ENCODE measurements at places on chromosomes 2 and 18.
A peak's percentile ranks its signal among the peaks of the same experiment; 100 is the strongest.

- DNase-seq, result no peak
These were observed 26.3 kb downstream of the TUBB6 start for GRCh38 chr18:12334366-12334808.

DNA sequence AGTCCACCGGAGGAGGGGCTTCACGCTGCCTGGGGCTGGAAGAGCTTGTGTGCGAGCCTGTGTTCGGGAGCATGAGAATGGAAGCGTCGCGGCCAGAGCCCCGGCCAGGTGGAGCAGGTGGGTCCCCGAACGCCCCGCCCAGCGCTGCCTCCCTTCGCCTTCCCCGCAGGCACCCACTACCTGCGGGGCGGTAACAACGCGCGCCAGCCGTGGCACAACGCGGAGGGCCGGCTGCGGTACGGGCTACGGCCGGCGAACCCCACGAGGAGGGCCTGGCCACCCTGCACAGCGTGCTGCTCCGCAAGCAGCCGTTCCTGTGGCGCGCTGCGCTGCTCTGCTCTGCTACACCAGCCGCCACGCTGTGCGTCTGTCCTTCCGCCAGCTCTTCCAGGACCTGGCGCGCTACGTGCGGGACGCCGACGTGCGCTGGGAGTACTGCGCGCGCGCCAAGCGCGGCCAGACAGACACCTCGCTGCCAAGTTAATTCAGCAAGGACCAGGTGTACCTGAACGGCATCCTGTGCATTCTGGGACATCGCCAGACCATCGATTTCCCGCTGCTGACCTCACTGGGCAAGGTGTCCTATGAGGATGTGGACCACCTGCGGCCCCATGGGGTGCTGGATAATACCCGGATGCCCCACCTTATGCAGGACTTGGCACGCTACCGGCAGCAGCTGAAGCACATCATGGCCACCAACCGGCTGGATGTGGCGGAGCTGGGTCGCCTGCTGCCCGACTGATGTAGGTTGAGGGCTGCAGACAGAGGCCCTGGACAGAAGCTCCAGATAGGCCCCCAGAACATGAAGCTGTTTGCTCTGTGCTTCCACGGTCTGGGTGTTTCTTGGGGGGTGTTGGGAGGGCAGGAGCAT lies 200.6 kb downstream of the NAPG start:
- DNase-seq, result no peak

DNA sequence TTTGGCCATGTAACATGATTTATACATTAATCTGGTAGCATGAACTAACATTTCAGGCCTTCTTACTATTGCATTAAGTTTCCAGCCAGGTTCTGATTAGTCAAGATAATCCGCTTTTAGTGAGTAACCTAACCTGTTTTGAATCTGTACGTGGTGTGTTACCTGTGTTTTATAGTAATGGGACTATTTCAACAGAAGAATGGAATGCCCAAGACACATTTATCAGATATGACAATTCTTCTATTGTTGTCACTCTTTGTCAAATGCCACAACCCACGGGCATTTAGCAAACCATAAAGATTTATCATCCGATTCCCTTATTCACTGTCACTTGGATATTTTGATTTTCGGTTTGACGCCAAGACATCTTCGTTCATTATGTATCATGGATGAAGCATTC lies 117.9 kb downstream of the ETAA1 start:
- DNase-seq, result no peak

- DNase-seq, result no peak
These were observed 10.1 kb upstream of the SPRED2 start for GRCh38 chr2:65442420-65443020.

DNA sequence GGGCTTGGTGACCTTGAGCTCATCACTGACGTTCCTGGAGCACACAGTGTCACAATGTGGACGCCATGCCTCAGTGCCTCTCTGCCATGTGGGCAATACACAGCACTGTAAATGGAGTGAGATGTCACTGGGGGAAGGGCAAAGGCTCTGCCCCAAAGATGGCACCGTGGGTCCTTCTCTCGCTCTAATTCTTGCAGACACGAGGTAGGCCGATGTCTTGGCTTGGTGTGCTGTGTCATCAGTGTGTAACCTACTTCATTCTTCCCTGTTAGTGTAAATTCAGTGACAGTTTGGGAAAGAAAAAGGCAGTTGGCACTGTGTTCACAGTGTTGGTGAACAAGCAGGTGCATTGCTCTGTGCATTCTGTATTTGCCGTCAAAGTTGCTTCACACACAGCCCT lies 309.3 kb upstream of the MYT1L start:
- DNase-seq, result no peak

DNA sequence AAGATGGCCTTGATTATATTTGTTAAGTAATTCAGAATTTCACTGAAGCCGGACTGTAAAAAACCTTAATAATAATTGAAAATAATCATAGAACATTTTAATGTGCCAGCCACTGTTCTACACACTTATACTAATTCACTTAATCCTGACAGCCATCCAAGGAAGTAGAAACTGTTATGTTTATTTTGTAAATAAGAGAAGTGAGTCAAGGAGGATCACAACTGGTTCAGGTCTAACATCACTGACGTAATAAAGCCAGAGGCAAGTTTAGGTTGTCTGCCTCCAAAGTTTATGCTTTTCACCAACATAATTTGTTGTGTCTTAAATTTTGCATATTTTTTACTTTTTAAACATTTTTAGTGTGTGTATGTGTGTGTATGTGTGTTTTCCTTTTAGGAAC lies 436.1 kb downstream of the LRRTM4 start:
- DNase-seq, result no peak

GRCh38 chr2:195632856-195633572 lies 24.0 kb upstream of the SLC39A10 start:
- no peak for DNase-seq

- DNase-seq, result no peak
These were observed 267.7 kb downstream of the GLI2 start for GRCh38 chr2:121003391-121003790.

- no peak for DNase-seq
These were observed 48.8 kb upstream of the KCNE4 start for GRCh38 chr2:223003191-223003590.

GRCh38 chr2:24329700-24330099 lies 30.6 kb downstream of the ITSN2 start:
- no peak for DNase-seq

- no peak for DNase-seq
These were observed 446.1 kb upstream of the FAM98A start for GRCh38 chr2:34045101-34045655.

DNA sequence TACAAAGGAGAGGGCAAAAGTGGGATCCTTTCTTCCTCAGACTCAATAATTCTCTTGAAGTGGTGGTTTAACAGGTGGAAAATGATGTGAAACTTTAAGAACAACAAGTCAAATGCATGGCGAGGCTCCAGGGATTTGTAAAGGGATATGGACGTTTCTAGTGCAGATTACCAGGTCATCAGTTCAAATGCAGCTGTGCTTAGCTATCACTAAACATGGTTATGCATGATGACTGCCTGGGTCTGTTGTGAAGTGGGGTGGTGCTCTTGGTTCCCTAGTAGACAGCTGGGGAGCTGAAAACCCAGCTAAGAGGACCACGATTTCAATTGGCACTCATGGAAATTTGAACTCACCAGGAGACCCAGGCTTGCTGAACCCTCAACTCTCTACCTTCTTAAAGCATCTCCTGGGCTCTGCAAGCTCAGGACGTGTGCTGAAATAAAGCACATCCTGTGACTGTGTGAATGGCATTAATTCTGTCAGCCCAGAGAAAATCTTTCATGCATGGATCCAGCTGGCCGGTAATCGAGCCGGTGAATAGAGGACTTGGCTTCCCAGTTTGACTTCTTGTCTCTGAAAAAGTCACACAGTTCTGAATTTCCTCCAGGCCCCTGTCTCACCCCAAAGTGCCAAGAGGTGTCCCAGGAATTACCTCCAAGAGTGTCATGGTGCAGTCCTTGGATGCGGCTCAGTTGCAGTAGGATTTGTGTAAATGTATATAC lies 146.1 kb downstream of the MTX2 start:
- no peak for DNase-seq

DNA sequence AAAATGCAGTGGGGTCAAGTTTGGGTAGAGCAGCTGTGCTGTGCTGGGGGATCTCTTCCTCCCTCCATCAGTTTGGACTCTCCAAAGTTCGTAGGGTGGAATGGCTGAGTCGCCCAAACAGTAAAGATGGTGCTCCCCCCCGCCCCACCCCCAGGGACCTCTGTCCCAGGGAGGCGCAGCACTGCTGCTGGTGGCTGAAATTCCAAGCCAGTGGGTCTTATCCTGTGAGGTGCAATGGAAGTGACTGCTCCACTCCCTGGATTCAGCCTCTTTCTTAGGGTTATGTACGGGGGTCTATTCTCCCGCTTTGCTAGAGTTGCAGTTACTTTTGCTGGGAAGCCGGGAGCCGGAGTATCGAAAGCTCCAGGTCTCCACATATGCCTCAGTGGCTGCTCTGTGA lies 97.5 kb upstream of the CTAGE1 start:
- no peak for DNase-seq

GRCh38 chr18:5207471-5208150 lies 10.6 kb upstream of the AKAIN1 start:
- no peak for DNase-seq

DNA sequence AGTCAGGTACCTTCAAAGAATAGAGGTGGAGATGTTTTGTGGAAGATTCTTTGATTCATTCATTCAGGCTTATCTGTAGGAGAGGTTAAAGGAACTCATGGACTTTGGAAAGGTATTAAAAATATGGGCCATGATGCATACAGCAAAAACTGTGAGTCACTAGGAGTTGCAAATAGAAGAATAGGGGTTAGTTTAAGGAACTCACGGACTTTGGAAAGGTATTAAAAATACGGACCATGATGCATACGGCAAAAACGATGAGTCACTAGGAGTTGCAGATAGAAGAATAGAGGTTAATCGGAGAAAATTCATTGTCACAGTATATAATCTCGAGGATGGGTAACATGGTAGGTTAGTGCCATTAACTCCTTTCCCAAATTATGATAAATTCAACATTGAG lies 41.2 kb downstream of the SLC9A2 start:
- no peak for DNase-seq

GRCh38 chr2:107258531-107259407 lies 372.8 kb upstream of the ST6GAL2 start:
- no peak for DNase-seq

DNA sequence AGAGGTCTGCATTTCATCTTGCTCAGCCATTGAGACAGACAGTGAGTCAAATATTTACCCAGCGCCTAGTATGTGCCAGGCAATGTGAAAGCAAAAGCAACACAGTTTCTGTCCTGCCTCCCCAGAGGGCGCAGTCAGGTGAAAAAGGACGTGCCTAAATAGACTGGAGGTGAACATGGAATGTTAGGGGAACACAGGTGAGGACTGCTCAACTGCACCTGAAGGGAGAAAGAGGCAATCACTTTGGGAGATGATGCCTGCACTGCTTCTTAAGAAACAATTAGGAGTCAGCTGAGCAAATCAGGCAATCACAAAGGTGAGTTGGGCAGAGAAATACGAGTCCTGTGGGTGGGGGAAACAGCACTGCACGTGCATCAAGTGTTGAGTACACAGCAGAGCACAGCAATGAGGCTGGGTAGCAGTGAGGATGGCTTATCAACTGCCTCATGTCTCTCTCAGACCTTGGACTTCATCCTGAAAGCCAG lies 218.3 kb upstream of the SMAD7 start:
- DNase-seq, result no peak

GRCh38 chr18:47882641-47883040 lies 47.8 kb downstream of the SMAD2 start:
- DNase-seq, result no peak

GRCh38 chr2:182895169-182895568 lies 28.7 kb upstream of the FRZB start:
- no peak for DNase-seq

GRCh38 chr2:18473241-18474181 lies 86.9 kb downstream of the RDH14 start:
- DNase-seq, result peak; percentile 41
